ENCODE measurements at places on chromosomes 4 and X. TPM values are rescaled to one million over a fixed set of nuclear protein-coding genes. Genes with fewer than 3 reads are reported as not detected.

Gene PF4V1
- not detected for total RNA-seq

Gene FAM184B
- not detected for total RNA-seq

- no peak for DNase-seq
Observed at GRCh38 chr4:124025428-124025827, 628.8 kb downstream of the SPRY1 start.

Gene CDX4
- total RNA-seq, result not detected

DNA sequence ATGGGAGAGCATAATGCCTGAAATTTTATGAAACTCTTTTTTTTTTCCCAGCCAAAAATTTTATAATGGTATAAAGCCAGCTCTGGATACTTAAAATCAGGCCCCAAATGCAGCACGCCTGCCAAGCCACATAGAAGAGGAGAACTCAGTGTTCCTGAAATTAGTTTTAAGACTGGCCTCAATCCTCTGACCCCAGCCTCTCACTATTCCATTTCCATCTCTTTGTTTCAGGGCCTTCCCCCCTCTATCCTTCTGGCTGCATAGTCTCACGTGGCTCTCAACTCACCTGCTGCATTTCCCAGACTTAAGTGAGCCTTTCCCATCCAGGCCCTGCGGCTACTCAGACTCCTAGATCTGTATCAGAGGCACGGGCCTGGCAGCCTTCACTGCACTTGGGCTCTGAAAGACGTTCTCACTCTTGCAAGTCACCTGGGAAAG lies 5.2 kb upstream of the CBR4 start:
- DNase-seq, result peak; percentile 47

Gene FSTL5
- not detected for total RNA-seq

GRCh38 chr4:167785523-167785922 lies 306.8 kb upstream of the ANXA10 start:
- DNase-seq, result no peak

Gene ADH1B
- 110 TPM for total RNA-seq

DNA sequence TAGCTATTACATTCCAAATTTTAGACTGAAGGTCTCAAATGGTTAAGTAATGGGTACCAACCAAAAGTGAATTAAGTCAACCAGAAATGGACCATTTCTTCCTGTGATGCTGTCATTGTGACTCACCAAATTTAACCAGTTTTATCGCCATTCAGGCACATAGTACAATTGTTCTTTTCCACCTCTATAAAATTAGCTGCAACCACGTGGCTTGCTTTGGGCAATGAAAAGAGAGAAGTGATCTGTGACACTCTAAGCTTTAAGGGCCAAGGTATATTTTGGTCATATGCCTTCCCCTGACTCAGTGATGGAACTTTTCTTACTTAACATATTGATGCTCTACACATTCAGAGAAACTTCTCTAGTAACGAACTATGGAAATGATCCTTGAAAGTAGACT lies 20.3 kb upstream of the PHF8 start:
- no peak for DNase-seq

GRCh38 chr4:38674258-38675144 lies 10.5 kb downstream of the KLF3 start:
- no peak for DNase-seq

- DNase-seq, result no peak
Observed at GRCh38 chrX:794311-794710, 163.7 kb downstream of the SHOX start.

GRCh38 chr4:6172093-6172926 lies 28.0 kb downstream of the JAKMIP1 start:
- no peak for DNase-seq

- DNase-seq, result no peak
Observed at GRCh38 chrX:154715825-154716224, 35.1 kb downstream of the GAB3 start.

- DNase-seq, result no peak
Observed at GRCh38 chr4:129682586-129682985, 586.6 kb downstream of the C4orf33 start.

GRCh38 chr4:43990551-43990950 lies 458.1 kb downstream of the KCTD8 start:
- no peak for DNase-seq

GRCh38 chrX:29478336-29479069 lies 736.9 kb upstream of the MAGEB2 start:
- no peak for DNase-seq

GRCh38 chr4:92733231-92733630 lies 429.5 kb downstream of the GRID2 start:
- no peak for DNase-seq

DNA sequence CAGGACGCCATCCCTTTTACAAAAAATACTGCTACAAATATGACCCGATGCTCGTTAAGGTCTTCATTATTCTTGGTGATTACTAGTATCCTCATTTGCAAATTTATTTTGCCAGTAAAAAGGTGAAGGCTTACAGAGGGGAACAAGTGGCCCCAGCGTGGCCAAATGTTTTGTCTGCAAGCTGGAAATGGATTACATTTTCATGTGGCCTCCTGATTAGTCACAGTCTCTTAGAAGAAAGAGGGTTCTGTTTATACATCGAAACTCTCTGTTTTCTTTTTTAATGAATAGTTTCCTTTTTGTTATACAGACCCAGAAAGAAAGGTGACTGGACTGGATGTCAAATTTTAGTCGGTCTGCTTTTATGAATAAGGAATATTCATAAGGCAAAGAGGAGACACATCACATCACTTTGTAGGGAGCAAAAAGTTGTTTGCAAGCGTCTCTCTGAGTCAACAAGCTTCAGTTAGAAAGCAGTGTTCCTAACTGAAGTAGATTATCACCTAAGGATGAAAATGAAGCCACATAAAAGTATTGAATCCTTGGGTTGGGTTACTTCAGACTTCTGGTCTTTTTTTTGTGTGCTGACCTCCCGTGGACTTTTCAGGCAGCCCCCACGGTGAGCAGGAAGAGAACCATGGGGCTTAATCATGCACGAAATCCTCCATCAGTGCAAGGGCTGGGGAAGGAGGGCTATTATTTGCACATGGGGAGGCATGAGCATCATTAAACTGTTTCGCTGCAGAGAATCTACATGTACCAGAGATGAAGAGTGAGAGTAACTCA lies 125.6 kb downstream of the ARSF start:
- DNase-seq, result no peak

Gene AKAP4
- total RNA-seq, result not detected

DNA sequence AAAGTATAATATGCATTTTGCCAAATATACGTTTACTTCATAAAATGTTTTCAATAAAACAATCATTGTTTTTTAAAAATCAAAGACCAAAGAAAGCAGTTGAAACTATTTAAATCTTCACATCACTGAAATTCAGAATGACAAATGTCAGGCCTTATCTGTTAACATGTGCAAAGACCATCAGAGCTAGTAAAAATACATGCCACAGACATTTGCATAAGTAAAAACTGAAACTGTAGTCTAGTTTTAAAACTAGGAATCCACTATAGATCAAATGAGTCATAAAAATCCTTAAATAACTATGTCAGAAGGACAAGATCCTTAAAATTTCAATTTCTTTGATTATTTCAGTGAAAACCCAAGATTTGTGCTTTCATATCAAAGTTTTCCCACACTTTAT lies 24.8 kb downstream of the KLHL15 start:
- DNase-seq, result no peak

GRCh38 chr4:184439856-184440594 lies 34.3 kb downstream of the IRF2 start:
- DNase-seq, result peak; percentile 36

DNA sequence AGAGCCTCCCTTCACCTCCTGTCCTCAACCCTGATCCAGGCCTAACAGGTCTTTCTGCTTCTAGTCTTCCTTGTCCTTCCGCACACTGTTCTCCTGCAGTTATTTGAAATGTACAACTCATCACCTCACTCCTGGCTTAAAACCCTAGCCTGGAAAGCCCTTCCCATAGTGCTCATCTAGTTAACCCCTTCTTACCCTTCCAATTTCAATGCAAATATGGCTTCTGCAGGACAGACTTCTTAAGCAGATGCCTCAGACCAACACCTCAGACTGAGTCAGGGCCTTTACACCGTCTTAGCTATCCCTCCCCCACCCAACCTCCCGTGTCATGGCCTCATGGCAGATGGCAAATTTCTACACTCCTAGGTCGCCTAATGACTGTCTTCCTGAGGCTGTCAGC lies 130.4 kb downstream of the BCOR start:
- DNase-seq, result no peak

- DNase-seq, result no peak
Observed at GRCh38 chr4:44914223-44914622, 187.9 kb upstream of the GNPDA2 start.

- peak; percentile 69 for DNase-seq
Observed at GRCh38 chr4:184343502-184344177, 126.0 kb upstream of the ENPP6 start.

GRCh38 chr4:65671372-65671771 lies 1.1 kb upstream of the EPHA5 start:
- DNase-seq, result no peak

GRCh38 chr4:119589165-119589564 lies 39.4 kb downstream of the PDE5A start:
- DNase-seq, result no peak

Data from left ventricle myocardium superior (tissue), 1 donor.